ENCODE measurements at places on chromosomes 12 and 14.

DNA sequence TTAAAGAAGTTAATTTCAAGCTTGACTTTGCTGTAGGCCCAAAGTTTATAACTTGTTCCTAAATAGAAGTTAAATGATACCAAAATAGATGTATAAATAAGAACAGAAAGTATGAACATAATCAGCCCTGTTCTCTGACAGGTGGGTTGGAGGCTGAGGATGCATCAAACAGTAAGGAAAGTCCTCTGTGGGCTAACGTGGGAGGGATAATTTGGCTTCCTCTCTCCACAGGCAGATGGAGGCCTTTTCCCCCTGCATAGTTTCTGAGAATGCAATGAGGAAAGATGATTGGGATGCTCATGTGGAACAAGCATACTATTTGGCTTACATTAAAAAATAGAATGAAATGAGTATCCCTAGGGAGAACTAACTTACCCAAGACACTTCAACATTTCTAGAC is 56.5 kb downstream of the GARIN6 start:
- no peak for DNase-seq

DNA sequence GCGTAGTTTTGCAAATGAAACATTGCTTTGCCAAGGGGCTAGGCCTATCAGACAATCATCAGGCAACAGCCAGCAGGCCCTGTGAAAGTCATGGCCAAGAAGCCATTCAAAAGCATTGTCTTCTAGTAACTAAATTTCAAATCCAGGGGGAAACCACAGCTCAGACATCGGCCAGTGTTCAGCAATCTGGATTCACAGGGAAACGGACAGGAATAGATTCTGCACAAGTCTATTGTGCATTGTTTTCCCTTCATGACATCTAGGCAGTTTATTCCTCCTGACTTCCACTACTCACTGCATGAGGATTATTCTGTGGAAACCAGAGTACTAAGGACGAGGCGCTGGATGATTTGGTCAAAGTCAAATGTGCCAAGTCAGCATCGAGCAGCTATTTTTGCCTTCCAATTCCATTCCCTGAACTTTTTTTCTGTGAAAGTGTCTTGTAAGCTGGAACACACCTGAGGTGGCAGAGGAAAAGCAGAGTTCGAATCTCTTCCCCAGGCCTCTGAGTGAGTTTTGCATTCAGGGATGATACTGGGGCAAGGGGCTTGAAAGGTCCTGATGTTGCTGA is 75.4 kb downstream of the VCPKMT start:
- no peak for DNase-seq

GRCh38 chr14:67817750-67818438 is 1.5 kb upstream of the ZFYVE26 start:
- DNase-seq = no peak

DNA sequence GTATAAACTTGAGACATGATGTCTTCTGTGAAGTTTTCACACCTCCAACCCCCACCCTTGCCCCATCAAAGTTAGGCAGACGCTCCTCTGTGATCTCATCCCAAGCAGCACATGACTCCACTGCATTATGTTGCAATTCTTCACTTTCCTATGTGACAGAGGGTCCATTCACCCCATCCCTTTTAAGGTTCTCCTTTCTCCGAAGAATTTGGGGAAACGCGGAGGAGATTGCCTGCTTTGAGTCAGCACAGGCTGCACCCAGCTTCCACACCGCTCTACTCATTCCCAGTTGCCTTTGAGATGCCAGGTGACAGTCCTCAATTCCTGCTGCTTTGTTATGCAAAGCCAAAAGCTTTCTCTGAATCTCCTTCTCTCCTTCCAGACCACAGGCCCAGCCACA is 61.8 kb downstream of the PHLDA1 start:
- no peak for DNase-seq

GRCh38 chr12:8493084-8493483 is 20.2 kb upstream of the CLEC4D start:
- DNase-seq = no peak

GRCh38 chr12:83015390-83016217 is 328.9 kb downstream of the TMTC2 start:
- DNase-seq = no peak

- no peak for DNase-seq
These were observed 252.0 kb upstream of the ARID2 start for GRCh38 chr12:45477526-45477925.

- DNase-seq = peak; percentile 37
These were observed 199.7 kb downstream of the ANO2 start for GRCh38 chr12:5745251-5745888.

DNA sequence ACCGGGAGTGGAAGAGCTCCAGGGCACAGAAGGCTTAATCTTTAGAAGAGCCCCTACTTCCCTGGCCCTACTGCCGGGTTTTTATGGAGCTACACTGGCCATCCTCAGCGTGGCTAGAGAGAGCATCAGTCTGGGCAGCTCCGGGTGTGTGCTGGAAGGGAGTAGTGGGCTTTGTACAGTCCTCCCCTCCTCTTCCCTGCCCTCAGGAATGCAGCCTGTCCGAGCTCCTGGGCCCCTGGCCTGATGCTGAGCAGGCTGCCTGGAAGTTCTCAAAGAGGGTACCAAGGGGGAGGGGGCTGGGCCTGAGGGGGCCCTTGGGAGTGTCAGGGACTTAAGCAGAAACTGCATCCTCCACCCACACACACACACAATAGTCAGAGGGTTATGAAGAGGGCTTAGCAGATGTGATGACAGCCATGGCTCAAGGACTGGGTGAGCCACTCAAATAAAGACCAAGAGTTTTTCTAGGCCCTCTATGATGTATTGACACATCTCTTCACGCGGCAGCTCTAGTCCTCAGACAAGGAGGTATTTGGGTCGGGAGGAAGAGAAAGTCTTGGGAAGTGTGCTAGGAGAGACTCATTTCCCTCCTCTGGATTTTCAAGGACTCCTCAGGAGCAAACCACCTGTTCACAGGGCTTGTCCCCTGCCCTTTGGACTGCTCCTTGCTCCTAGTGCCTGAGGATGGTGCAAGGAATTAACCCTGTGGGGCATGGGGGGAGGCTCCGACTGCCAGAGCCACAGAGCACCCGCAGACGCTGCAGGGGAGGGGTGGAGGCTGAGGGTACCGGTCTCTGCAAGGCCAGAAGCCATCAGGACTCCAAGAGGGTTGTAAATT is 16.5 kb upstream of the FIGNL2 start:
- no peak for DNase-seq

- no peak for DNase-seq
These were observed 384.2 kb upstream of the NOVA1 start for GRCh38 chr14:26982071-26982470.

Measured in fibroblast of skin of left biceps (primary cell).